HFFc6 (cell line): ENCODE measurements at places on chromosomes 3 and 15. TPM values are rescaled to one million over a fixed set of nuclear protein-coding genes. Genes with fewer than 3 reads are reported as not detected.
A peak's percentile ranks its signal among the peaks of the same experiment; 100 is the strongest.

GRCh38 chr15:90769375-90769774, 52.2 kb downstream of the BLM start:
- no peak for DNase-seq

Gene FAH
- 49.8 to 63.6 TPM (median 57.3 TPM) in 3 replicates for total RNA-seq

Gene CACNA2D2
- total RNA-seq, result 0.13 TPM in 1 of 3 replicates, not detected in the others

DNA sequence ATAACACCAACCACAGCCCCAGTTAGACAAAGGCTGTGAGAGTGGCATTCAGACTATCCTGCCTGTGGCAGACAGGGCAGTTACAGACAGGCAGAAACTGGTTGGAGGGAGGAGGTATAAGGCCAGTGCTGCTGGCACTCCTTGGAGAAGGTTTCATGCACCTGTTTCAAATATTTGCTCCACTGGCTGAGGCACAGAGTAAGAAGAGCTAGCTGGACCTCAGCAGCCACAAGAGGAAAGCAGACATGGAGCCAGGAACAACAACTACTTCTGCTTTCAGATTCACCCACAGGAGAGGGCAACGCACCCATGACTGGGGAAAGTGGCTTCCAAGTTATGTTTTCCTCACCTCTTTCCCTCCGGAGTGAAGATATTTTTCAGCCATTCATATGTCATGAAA, 11.5 kb upstream of the PRKAR2A start:
- no peak for DNase-seq

- peak; percentile 86 for DNase-seq
These were observed 119.7 kb upstream of the PHLDB2 start for GRCh38 chr3:111739311-111739911.

Gene ZMYND10
- 0.33 to 0.82 TPM (median 0.53 TPM) in 3 replicates for total RNA-seq

Gene TTLL13
- 0.14 TPM in 1 of 3 replicates, not detected in the others for total RNA-seq

GRCh38 chr3:38640661-38641452, 8.6 kb downstream of the SCN5A start:
- no peak for DNase-seq

DNA sequence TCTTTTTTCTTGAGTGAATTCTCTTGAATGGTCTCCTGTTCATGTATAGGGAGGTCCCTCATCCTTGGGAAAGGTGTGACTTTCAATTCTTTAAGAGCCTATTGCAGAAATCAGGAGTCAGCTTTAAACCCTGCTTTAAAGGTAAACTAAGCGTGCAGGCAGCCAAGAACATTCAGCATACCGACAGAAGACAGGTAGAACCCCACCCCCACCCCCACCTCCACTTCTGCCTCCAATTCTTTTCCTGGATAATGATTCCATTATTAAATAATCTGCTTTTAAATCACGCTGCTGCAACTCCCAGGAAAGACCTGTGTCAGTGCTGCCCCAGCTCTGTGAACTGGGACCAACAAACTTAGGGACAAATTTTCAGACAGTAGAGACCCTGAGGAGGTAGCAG, 49.3 kb upstream of the SKOR1 start:
- DNase-seq, result no peak

DNA sequence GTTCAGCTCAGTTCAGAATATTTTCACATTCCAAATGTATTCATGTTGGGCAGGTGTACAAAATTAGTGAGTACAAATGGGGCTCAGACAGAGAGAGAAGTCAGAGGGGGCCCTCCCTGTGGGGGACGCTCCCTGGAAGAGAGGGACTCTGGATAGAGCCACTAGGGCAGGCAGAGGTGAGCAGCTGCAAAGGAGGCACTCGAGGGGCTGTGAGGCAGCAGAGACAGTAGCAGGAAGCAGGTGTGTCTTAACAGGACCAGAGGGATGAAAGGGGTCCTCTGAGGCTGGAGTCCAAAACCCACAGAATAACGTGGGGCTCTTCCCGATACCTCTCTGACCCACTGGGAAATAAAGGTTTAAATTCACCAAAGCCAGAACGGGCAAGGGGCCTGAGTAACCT, 127.1 kb downstream of the MEGF11 start:
- DNase-seq, result no peak

DNA sequence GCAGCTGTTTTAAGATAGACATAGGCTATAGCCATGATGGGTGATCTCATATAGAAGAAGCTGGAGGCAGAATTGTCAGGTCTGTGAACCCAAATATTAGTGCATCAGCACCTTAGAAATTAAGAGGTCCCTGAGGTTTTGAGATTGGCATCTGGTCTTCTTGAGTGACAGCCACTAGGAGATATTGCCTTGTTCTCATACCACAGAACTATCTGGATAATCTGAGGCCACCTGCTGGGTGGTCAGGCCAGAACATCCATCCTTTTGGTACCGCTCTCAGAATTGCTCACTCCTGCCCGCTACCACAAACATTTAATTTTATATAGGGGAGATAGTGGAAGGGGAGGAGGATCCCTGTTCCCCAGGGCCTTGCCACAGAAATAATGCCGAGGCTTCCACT, 210.6 kb upstream of the ZPLD1 start:
- DNase-seq, result no peak

Gene GOLGA8T
- not detected in 3 replicates for total RNA-seq

DNA sequence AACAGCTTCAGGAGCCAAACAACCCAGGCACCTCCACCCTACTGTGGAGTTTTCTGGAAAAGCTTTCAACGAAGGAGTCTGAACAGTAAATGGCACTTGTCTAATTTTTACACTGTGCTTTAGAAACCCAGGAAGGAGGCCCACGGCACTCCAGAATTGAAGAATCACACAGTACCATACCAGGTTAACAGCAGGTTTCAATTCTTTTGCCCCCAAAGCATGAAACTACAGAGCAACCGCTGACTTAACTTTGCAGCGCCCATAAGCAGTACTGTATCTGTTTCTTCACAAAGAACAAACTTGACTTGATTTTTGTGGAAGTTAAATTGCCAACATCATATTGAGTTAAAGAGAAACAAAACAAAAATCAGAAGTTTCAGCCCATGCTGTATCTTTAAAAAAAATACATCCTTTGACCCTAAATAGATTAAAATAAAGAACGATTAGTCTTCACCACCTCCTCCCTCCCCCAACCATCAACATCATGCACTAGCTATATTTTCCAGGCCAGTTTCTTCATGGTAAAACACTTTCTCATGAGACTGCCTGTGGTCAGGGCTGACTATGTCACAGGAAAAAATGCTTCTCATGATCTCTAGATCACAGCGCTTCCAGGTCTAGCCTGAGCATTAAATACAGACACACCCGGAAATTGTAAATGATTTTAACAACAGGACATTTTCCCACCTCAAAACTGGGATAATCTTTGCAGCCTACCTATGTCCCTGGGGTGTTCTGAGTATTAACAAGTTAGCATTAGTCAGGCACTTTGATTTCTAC, 456.3 kb downstream of the FOXP1 start:
- no peak for DNase-seq

GRCh38 chr3:58272891-58273290, 33.2 kb upstream of the RPP14 start:
- no peak for DNase-seq

DNA sequence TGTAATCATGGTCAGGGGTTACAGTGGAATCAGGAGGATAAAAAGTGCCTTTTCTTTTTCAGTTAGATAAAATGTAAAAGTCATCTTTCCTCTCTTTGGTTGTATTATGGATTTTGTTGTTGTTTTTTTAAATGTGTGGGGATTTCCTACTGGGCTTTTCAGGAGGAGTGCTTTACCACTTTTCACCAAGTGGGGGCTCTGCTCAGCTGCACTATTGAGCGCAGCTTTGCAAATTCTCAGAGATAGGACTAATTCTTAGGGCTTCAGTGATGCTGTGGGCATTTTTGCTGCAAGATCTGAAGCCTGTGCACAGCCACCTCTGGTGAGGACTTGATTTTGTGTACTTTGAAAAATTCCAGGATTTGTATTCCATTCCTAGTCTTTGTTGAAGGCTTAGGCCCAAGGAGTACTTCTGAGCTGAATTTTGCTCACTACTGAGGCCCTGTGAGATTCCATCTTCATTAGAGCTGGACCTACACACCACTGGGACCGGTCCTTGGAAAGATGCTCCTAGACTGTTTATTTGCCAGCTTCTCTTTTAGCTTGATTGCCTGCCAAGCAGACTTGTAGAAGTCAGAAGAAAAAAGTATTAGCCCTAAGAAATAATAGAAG, 7.5 kb downstream of the GNB5 start:
- DNase-seq, result peak; percentile 21

DNA sequence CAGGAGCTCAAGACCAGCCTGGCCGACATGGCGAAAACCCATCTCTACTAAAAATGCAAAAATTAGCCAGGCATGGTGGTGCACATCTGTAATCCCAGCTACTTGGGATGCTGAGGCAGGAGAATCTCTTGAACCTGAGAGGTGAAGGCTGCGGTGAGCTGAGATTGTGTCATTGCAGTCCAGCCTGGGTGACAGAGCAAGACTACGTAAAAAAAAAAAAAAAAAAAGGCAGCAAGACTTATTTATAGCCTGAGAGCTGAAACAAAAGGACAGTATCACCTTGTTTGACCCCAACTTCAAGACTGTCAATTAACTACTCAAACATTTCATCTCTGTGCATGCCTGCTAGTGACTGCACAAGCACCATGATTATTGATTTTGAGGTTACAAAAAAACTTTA, 478.9 kb upstream of the GBE1 start:
- DNase-seq, result no peak

DNA sequence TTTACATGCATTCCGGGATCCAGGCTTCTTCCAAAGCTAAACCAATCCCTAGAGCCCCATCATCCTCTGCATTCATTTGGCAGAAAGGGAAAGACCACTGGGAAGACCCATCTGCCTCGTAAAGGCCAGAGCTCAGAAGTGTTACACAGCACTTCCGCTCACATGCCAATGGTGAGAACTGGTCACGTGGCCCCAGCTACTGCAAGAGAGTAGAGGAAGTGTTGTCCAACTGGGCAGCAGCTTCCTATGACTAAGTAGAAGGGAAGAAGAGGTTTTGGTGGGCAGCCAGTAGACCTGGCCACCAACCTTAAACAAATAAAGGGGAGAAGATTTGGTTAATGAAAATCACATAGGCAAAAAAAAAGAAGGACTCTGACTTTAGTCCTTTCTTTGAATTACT, 74.4 kb upstream of the PPP2R3A start:
- DNase-seq, result no peak

DNA sequence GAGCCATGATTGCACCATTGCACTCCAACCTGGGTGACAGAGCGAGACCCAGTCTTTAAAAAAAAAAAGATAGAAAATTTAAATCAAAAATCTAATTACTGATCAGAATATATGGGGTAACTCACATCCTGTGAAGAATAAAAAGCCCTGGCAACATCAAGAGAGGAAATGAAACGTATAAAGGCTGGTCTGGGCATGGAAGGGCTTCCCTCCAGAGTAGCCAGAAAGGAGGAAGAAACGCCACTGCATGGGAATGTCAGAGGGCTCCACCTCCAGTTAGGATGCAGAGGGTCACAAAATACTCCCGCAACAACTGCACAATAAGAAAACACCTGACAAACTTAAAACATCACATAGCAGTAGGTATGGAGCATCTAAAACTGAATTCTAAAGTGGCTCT, 4.9 kb upstream of the IQCF1 start:
- DNase-seq, result no peak

- DNase-seq, result peak; percentile 66
These were observed 24.4 kb upstream of the COPG1 start for GRCh38 chr3:129224984-129225393.

- no peak for DNase-seq
These were observed 4.8 kb downstream of the C3orf52 start for GRCh38 chr3:112090887-112091586.

- DNase-seq, result peak; percentile 97
These were observed 75.0 kb downstream of the FEM1B start for GRCh38 chr15:68352401-68353062.

DNA sequence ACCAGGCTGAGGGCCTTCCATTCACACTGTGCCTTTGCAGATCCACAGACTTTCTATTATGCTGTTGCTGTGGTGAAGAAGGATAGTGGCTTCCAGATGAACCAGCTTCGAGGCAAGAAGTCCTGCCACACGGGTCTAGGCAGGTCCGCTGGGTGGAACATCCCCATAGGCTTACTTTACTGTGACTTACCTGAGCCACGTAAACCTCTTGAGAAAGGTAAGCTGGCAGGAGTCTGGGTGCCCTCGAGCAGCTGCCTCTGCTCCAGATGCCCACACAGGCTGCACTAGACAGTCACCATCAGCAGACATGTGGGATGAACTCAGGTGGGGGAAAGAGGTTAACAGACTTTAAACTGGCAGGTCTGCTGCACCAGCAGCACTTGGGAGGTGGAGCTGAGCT, 8.3 kb downstream of the TF start:
- DNase-seq, result no peak

DNA sequence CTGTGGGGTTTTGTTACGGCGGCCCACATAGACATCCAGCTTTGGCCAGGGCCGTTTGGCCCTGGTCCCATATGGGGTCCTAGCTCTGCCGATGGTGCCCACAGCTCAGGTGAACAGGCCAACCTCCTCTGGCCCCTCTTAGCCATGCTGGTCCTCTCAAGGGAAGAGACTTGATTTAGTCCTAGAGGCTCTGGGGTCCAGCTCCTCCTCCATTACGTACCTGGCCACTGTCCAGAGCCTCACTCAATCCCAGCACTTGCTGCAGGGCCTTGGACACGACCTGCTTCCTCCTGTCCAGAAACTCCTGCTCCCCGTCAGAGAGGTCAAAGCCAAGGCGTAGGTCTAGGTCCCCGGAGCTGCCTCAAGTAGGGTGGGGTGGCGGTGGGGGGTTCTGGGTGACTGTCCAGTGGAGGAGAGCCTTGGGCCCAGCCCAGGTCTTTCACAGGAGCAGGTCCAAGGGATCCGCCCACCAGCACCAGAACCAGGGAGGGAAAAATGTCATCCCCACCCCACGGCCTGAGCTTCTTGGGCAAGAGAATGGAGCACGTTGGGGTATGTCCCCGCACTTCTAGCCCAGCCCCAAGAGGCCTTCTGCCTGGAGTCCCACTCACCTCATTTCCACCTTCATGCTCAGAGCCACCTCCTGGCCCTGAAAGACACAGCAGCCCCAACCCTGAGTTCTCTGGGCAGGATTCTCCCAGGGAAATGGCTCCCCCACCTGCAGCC, 6.8 kb downstream of the PLA2G4F start:
- no peak for DNase-seq

Gene CNTN4
- total RNA-seq, result not detected in 2 replicates

Gene KY
- total RNA-seq, result not detected in 3 replicates

GRCh38 chr3:149270180-149270579, 48.6 kb upstream of the CP start:
- no peak for DNase-seq

Gene TBC1D2B
- total RNA-seq, result 33.8 to 39.6 TPM (median 36.8 TPM) in 3 replicates

Gene SGO1
- total RNA-seq, result 4.3 to 12.5 TPM (median 9.5 TPM) in 3 replicates

- no peak for DNase-seq
These were observed 5.7 kb downstream of the TMEM207 start for GRCh38 chr3:190444006-190444405.

Gene NUSAP1
- total RNA-seq, result 31.9 to 62.2 TPM (median 54.1 TPM) in 3 replicates

DNA sequence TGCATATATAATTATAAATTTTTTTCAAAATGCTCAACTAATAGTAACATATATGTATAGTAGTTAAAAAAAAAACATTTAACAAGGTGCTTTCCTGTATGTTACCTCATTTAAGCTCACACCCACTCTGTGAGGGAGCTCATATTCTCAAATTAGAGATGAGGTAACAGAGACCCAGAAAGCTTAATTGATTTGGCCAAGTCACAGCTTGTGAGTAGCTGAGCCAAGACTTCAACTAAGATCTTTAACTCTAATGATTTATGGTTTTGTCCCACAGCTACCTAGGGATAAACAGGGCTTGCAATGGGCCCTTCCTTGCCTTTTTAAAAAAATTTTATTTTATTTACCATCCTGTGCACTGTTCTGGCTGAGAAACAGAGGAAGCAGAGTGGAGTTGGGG, 230.0 kb upstream of the GOLIM4 start:
- DNase-seq, result no peak
